GM12878 (cell line): ENCODE measurements at places on chromosomes 4 and X.

- DNase-seq = no peak
Observed at GRCh38 chr4:25823632-25824031, 39.2 kb downstream of the SEL1L3 start.

DNA sequence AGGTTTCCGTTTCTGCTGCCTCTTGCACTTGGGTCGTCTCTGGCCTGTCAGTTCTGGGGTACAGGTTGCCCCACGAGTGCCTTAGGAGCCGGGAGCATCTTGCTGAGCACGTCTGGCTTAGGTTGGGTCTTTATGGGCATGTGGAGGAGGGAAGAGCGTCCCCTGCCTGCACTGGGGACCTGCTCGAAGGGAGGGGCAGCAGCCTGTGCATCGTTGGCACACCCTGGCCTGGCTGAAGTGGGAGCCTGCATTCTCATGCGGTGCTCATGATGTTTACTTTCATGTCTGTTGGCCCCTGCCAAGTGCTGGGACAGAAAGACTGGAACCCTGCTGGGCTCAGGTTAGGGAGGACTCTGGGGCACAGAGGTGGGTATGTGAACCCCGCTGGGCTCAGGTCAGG is 23.8 kb upstream of the TADA2B start:
- no peak for DNase-seq

DNA sequence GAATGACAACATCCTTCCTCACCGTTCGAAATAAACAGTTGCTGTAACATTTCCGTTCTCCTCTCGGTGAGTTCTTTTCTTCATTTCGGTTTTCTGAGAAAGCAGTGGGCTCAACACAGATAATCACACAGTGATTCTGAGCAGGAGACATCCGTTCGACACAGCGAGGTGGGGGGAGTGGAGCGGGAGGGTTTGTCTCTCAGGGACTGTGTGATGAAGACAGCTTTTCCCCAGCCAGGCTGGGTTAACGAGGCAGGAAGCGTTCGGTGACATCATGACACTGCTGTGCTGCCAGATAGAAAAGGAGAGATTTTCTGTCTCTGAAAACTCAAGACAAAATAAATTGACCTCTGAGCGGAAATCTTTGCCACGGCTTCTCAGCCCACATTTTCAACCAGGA is 119.3 kb downstream of the CRLF2 start:
- DNase-seq = no peak

DNA sequence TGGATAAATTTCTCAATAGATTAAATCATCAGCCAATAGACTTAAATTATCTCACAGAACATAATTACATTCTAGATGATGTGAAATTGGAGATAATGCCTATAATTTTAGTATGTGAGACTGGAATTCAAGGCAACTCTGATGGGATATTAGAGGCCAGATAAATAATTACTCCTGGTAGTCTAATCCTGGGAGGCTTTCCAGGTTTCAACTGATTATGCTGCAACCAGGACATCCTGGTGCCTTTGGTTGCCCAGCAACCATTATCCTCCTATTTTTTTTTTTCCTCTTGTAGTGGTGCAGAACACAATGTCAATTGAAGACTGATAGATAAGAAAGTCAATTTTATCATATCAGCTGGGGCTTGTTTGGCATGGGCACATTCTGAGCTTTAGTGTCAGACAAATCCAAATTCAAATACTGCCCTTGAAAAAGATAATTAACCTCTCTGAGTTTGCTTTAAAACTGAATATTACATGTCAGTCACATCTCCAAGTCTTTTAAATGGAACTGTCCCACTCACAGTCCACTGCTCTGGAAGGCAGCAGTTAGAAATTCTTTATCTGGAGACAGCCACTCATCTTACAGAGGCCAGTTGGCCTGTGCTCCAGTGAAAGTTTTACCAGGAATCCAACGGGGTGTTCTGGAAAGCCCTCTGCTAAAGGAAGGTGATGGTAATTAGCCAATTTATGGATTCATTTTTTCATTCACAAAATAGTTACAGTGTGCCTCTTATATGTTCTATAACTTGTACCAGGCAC is 95.3 kb upstream of the GUCY1A1 start:
- DNase-seq = no peak

GRCh38 chr4:7699031-7699430 is 240.6 kb downstream of the AFAP1 start:
- DNase-seq = no peak
